ENCODE measurements at places on chromosomes 7 and 10. TPM values are rescaled to one million over a fixed set of nuclear protein-coding genes. Genes with fewer than 3 reads are reported as not detected.

The GNAT3 gene
- total RNA-seq: not detected

The CCZ1B gene
- 62.7 TPM for total RNA-seq

The FXYD4 gene
- total RNA-seq: not detected

The FRAT1 gene
- 15.1 TPM for total RNA-seq

The ITGA8 gene
- total RNA-seq: 23.4 TPM

DNA sequence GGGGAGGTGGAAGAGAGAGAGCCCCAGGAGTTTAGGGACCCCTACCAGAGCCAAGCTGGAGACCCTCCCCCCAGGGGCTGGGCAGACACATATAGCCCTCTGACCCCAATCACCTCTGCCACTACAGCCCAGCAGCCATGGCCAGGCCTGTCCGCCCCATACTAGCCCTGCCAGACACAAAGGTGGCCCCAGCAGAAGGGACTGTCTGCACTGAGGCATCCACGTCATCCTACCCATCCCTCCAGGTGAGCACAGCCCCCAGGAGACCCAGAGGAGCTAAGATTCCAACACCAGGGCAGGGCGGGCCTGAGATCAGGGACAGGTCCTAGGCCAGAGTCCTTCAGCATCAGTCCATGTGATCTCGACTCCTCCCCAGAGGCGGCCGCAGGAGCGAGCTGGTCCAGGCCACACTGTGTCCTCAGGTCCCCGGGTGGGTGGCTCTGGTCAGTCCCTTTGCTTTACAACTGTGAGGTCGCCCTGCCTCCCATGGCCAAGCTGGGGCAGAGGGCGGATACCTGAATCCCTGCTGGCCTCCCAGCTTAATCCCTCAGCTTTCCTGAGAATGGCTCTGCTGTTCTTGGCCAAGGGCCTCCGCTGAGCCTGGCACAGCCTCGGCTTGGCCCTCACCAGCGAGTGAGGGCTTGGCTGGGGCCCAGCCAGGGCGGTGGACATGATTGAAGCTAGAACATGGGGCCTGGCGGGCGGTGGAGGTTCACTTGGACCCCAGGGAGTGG lies 14.3 kb upstream of the ELN start:
- DNase-seq: no peak
- no peaks in the 10 kb centered on the region for H3K27me3 ChIP-seq
- no peak overlapping the region for H3K4me3 ChIP-seq
- H3K36me3 ChIP-seq: no peaks in the 10 kb centered on the region

- H3K4me3 ChIP-seq: no peak overlapping the region
- H3K27ac ChIP-seq: no peak overlapping the region
- H3K27me3 ChIP-seq: no peaks in the 10 kb centered on the region
Measured at GRCh38 chr10:132671228-132672154, 114.5 kb downstream of the NKX6-2 start.

DNA sequence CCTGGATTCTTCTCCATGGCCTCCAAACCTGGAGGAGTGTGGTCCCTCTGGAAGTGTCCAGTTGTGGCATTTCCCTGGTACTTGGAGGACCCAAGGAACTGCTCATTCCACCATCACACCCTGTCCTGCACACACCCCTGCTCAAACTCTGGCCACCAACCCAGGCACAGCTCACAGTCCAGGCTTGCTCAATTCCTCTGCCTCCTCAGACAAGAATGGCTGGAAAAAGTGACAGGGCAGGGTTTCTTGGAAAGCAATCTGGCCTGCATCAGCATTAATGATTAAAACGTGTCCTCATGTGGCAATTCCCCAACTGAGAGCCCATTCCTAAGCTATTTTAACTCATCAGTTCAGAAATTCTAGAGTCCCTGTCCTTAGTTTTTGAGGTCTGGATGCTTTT lies 17.2 kb upstream of the TPST1 start:
- no peak overlapping the region for H3K27ac ChIP-seq
- H3K27me3 ChIP-seq: no peaks in the 10 kb centered on the region
- no peaks in the 10 kb centered on the region for H3K4me1 ChIP-seq
- no peak overlapping the region for H3K4me3 ChIP-seq

GRCh38 chr7:138785587-138786437 lies 12.0 kb upstream of the TMEM213 start:
- no peaks in the 10 kb centered on the region for H3K36me3 ChIP-seq
- no peaks in the 10 kb centered on the region for H3K4me1 ChIP-seq
- no peak overlapping the region for H3K27ac ChIP-seq
- no peak overlapping the region for H3K4me3 ChIP-seq
- H3K27me3 ChIP-seq: no peaks in the 10 kb centered on the region

- DNase-seq: no peak
- no peaks in the 10 kb centered on the region for H3K4me1 ChIP-seq
- H3K27me3 ChIP-seq: no peaks in the 10 kb centered on the region
- H3K27ac ChIP-seq: no peak overlapping the region
Measured at GRCh38 chr7:80348223-80348622, 163.6 kb downstream of the GNAT3 start.

DNA sequence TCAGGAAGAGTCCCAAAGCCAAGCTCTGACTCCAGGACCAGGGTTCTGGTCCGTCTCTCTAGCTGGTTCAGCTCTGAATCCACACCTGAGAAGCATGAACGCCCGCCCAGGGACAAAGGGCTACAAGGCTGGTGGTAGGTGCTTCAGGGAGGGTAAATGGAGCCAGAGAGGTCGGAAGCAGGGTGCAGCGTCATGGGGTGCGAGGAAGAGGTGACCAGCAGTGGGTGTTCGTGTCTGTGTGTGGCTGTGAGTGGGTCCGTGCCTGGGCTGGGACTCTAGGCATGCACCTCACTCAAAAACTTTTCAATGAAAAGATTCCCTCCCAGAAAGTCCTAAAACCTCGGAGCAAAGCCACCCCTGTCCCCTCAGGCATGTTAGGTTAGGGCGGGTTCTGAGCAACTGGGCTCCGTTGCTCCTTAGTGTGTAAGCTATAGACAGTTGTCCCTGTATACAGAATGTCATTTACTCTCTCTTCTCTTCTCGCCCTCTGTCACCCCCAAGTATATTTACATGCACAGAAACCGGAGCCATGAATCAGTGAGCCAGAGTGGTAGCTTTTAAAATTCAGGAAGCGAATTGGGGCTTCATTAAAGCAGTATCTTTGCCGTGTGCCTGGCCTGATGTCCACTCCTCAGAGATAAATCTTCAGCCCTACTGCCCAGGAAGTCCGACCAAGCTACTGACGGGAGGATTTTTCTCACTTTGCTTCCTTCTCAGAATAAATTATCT lies 12.3 kb upstream of the GATA3 start:
- H3K4me3 ChIP-seq: no peak overlapping the region
- H3K4me1 ChIP-seq: peaks cover 20% of the 10 kb centered on the region
- no peaks in the 10 kb centered on the region for H3K36me3 ChIP-seq
- no peak for DNase-seq
- H3K27me3 ChIP-seq: peaks cover 99% of the 10 kb centered on the region

DNA sequence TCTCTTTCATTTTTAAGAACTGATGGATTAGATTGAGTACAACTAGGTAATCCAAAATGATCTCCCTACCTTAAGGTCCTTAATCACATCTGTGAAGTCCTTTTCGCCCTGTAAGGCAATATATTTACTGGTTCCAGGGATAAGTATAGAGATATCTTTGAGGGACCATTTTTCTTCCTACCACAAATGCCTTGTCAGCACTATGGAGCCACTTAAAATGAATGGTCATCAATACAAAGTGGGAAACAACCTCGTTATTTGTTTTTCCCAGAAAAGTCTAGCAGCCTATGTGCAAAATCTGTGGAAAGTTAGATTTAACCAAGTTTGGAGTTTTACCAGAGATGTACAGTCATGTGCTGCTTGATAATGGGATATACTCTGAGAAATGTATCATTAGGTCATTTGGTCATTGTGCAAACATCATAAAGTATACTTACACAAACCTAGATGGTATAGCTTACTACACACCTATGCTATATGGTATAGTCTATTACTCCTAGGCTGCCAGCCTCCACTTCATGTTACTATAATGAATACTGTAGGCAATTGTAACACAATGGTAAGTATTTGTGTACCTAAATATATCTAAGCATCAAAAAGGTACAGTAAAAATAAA lies 366.2 kb upstream of the TMEM229A start:
- H3K4me3 ChIP-seq: no peak overlapping the region
- no peaks in the 10 kb centered on the region for H3K27me3 ChIP-seq
- no peaks in the 10 kb centered on the region for H3K36me3 ChIP-seq
- DNase-seq: no peak

- H3K27me3 ChIP-seq: no peaks in the 10 kb centered on the region
- H3K4me1 ChIP-seq: peaks cover 13% of the 10 kb centered on the region
- H3K36me3 ChIP-seq: no peaks in the 10 kb centered on the region
- peak within 1 kb of the TSS; percentile 89 for H3K27ac ChIP-seq
Measured at GRCh38 chr7:94509264-94509886, at the start of gene CASD1. Gene CASD1, plus strand, starts transcription at chr7:94509809. Its CDS starts 276 bp downstream, at chr7:94510085.

DNA sequence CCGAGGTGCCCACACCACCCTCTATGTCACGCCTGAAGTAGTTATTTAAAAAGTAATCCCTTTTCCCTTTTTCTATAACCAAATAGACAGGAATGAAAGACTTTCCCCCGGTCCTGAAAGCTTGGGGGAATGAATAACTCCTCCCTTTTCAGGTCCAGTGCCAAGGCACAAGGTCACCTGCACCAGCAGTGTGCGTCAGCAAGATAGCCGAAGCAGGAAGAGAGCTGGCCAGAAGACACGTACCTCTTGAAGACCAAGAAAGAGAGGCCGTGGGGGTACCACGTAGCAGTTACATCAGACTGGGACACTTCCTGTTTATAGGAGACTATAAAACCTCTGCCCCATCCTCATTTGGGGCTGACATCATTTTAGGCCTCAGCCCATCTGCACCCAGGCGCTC lies 10.7 kb upstream of the AKR1B1 start:
- H3K36me3 ChIP-seq: no peaks in the 10 kb centered on the region
- no peaks in the 10 kb centered on the region for H3K4me1 ChIP-seq
- H3K27ac ChIP-seq: no peak overlapping the region
- H3K4me3 ChIP-seq: no peak overlapping the region

DNA sequence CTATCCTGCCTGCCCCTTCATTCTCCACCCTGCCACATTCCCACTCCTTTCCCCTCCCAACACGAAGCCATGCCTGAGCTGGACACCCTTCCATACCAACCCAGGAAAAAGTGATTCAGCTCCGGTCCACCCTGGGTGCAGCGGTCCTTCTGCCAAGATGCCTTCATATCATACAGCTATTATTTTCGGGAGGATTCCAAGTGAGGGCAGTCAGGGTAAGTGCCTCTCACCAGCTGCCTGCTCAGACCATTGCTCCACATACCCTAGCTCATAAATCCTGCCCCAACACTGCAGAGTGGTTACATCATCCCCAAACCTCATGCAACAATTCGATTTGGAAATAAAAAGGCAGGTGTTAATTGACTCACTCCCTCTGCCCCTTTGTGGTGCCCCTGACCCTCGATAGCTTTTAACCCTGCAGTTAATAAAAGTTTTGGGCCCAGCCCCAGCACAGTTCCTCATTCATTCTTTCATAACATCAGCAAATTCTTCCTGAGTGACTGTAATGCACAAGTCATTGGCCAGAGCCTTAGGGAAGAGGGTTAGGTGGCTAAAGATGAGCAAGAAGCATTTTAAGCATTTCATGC lies 42.6 kb downstream of the ZNF503 start:
- no peaks in the 10 kb centered on the region for H3K27me3 ChIP-seq
- H3K36me3 ChIP-seq: no peaks in the 10 kb centered on the region
- no peak overlapping the region for H3K4me3 ChIP-seq
- H3K27ac ChIP-seq: no peak overlapping the region

GRCh38 chr7:38311329-38311937 lies 38.0 kb upstream of the TARP start:
- H3K4me1 ChIP-seq: peaks cover 14% of the 10 kb centered on the region
- H3K36me3 ChIP-seq: no peaks in the 10 kb centered on the region
- DNase-seq: peak; percentile 77
- peak overlapping the region; percentile 53 for H3K4me3 ChIP-seq
- H3K27ac ChIP-seq: peak overlapping the region; percentile 72
- no peaks in the 10 kb centered on the region for H3K27me3 ChIP-seq

DNA sequence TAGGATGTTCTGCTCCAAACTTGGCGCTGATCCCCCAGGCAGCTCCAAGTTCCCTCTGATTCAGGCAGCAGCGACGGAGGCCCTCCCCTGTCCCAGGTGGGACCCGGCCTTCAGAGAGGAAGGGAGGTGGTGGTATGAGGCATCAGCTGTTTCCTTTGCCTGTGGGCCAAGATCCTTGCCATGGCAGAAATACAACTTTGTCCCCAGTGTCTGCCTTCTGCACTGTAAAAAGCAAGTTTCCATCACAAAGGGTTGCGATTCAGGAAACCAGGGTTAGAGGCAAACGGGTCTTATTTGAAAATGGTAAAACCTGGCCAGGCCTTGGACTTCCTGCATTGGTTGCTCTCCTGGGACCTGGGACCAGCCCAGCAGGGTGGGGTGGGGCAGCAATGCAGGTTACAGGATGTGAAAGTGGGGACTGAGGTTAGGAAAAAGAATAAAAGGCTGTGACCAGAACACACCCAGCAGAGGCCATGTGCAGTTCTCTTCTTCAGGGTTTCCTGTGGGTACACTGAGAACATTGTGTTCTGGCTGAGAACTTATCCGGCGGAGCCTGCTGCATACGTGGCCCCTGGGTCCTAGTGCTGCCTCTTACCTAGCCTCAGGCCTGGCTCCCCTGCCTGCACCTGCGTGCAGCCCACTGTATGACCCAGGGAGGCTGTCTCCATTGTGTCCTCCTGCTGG lies 25.1 kb upstream of the DDIT4 start:
- DNase-seq: peak; percentile 87
- no peaks in the 10 kb centered on the region for H3K36me3 ChIP-seq
- H3K27me3 ChIP-seq: no peaks in the 10 kb centered on the region
- peak overlapping the region; percentile 92 for H3K27ac ChIP-seq

GRCh38 chr10:109845308-109845707 lies 78.0 kb downstream of the XPNPEP1 start:
- DNase-seq: no peak
- H3K27me3 ChIP-seq: no peaks in the 10 kb centered on the region
- no peaks in the 10 kb centered on the region for H3K36me3 ChIP-seq
- H3K4me1 ChIP-seq: no peaks in the 10 kb centered on the region
- no peak overlapping the region for H3K27ac ChIP-seq

Data from lower lobe of right lung (tissue), 2 donors.